ENCODE measurements at places on chromosomes 7 and 10.

DNA sequence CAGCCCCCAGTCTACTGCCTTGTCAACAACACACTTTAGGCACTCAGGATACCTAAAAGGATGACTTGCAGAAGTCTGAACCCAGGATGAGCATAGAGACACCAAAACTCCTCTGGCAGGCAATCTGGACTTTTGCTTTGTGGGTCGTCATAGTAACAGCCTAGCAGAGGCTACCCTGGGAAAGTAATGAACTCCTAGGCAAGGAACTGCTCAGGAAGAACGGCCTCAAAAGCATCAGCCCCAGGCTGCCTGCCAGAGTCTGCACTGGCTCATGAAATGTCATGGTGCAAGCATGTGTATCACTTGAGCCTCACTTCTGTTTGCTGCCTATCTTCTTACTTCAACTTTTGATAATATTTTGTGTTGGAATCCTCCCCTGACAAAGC is 715.1 kb downstream of the GRID1 start:
- DNase-seq, result no peak

GRCh38 chr7:880450-880849 is 4.1 kb downstream of the GET4 start:
- DNase-seq, result no peak

DNA sequence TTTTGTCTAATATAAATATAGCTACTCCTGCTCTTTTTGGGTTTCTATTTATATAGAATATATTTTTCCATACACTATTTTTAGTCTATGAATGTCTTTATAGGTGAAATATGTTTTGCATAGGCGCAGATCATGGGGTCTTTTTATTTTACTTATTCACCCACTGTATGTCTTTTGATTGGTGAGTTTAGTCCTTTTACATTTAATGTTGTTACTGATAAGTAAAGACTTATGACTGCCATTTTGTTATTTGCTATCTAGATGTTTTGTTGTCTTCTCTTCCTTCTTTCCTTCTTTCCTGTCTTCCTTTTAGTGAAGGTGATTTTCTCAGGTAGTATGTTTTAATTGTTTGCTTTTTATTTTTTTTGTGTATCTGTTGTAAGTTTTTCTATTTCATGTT is 276.8 kb upstream of the CNTNAP2 start:
- no peak for DNase-seq

GRCh38 chr7:7237201-7237977 is 55.0 kb downstream of the C1GALT1 start:
- DNase-seq, result no peak

DNA sequence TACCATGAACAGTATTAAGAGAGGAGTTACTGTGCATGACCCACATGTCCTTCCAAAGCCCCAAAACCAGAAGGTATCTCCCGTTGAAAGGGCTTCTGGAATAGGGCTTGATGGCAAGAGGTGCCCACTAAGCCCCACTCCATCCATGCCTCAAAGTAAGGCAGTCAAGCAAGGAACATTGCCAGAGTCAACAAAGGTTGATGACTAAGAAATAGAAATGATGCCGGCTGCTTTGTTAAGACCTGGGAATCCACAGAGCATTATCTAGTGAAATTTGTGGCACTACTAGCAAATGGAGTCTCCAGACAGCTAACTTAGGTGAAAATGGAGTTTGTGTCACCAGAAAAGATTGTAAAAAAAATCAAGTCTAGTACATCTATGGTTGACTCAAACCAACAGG is 6.2 kb downstream of the SFR1 start:
- no peak for DNase-seq

DNA sequence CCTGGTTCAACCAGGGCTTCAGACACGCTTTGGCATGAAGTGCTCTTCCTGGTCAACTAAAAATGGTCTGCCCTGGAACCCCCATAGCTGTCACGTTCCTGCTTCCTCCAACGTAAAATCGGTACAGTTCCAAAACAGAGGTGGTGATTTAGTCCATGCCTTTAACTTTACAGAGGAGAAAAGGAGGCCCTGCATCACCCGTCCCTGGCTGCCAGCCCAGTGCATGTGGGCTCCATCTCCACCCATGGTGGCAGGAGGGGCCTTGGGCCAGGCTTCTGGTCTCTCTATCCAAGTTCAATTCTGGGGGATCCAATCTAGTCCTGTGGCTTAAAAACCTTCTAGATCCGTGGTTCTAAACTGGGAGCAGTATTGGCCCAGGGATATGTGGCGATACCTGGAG is 18.7 kb downstream of the ECHDC3 start:
- DNase-seq, result no peak

- DNase-seq, result no peak
Measured at GRCh38 chr7:133349101-133349500, 96.2 kb downstream of the EXOC4 start.

- DNase-seq, result no peak
Measured at GRCh38 chr7:158805414-158805813, 23.9 kb downstream of the ESYT2 start.

DNA sequence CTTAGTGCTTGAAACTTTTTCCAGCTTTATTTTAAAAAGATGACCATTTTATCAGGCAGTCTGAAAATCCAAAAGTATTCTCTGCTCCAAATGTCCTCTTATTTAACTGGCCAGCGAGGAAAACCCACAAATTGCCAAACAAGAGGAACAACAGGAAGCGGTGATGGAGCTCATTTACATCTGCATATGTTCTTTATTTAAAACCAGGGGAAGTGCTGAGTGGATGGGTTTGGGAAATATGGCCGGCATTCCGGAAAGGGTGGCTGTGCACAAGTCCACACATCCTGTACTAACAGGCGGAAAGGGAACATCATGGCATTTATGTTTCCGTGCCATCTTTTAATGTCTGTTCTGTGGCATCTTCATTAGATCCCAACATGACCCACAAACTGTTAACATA is 974.5 kb downstream of the LRMDA start:
- no peak for DNase-seq

GRCh38 chr7:29142021-29142727 is 4.2 kb downstream of the CPVL start:
- DNase-seq, result no peak

DNA sequence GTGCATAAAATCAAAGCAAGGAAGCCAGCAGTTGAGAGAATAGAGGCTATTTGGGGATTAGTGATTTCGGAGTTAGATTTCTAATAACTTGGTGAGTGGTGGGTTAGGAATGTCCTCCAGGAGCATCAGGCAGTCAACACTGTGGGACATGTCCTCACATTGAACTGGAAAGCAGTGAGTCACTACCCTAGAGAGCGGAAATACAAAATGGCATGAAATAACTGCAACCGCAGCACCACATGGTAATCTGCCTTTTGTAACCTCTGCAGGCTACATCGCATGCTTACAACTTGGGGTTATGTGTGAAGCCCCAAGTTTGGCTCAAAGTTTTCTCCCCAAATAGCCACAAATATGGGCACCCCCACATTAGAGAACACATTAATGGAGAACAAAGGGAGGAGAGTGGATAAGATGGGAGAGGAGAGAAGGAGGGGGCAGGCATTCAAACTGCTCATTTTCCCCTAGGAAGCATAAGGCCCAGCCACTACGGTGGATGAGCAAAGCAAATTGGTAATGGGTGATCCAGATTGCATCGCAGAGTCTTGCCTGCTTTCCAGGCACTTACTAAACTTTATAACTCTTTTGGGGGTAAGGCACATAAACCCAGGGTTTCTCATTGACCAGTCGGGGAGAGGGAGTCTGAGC is 22.0 kb upstream of the SLF2 start:
- no peak for DNase-seq

- DNase-seq, result no peak
Measured at GRCh38 chr10:48813825-48814224, 125.8 kb downstream of the LRRC18 start.

DNA sequence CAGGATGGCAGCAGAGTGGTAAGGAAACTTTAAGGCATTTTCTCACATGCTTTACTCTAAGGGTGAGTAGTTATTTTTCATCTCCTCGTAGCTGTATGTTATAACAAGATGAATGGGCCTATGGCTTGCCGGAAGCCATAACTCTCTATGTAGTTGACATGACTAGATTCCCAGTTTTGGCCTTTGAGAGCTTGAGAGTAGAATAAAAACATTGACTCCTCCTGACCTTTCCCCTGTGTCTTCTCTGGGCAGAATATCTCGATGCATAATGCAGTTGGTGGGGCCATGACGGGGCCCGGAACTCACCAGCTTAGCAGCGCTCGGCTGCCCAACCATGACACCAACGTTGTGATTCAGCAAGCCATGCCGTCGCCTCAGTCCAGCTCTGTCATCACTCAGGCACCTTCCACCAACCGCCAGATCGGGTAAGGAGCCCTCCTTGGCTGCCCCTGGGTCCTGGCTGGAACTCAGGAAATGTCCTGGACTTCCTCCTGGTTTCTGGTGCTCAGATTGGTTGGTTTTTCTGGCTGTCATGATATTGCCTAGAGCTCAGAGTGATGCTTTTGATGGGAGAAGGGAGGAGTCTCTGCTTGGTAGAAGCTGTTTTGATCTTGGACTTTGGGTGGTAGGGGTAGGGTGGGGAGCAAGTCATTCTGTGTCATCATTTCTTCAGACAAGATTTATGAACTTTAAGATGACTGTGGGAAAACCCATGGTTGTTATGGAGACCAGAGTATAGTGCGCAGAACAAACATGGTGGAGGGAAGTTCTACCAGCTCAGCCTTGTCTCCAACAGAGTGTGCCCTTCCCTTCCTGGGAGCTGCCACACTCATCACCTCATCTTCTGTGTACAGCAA is 158.0 kb downstream of the CREB5 start:
- DNase-seq, result no peak

- DNase-seq, result no peak
Measured at GRCh38 chr7:2105917-2106316, 126.8 kb downstream of the MAD1L1 start.
